ENCODE measurements at places on chromosomes 1 and 21.

DNA sequence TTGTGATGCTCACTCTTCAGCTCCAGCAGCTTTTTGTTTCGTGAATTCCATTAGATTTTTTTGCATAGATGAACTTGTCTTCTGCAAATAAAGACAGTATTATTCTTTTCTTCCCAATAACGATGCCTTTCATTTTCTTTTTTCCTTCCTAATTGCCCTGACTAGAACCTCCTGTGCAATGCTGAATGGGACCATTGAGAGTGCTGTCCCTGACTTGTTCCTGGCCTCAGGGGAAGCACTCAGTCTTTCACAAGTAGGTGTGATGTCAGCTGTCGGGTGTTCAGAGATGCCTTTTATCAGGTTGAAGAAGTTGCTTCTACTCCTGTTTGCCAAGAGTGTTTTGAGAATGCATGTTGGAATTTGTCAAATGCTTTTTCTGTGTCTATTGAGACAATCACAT lies 64.3 kb upstream of the ADARB1 start:
- DNase-seq = no peak

GRCh38 chr1:6008084-6008415 lies 15.8 kb upstream of the NPHP4 start:
- no peak for DNase-seq

- DNase-seq = no peak
These were observed 64.5 kb downstream of the NPHP4 start for GRCh38 chr1:5927506-5928370.

GRCh38 chr1:216815260-216816131 lies 92.3 kb upstream of the ESRRG start:
- no peak for DNase-seq

GRCh38 chr1:10561497-10561896 lies 86.7 kb downstream of the PEX14 start:
- no peak for DNase-seq

GRCh38 chr1:157008502-157008901 lies 37.0 kb downstream of the ARHGEF11 start:
- DNase-seq = no peak

GRCh38 chr1:26789931-26790330 lies 2.2 kb downstream of the PIGV start:
- DNase-seq = no peak
